ENCODE measurements at places on chromosomes 4 and X.

GRCh38 chr4:173448608-173449379, 49.9 kb upstream of the SCRG1 start:
- no peak for DNase-seq

- no peak for DNase-seq
These were observed 56.9 kb upstream of the ADRA2C start for GRCh38 chr4:3709061-3709845.

DNA sequence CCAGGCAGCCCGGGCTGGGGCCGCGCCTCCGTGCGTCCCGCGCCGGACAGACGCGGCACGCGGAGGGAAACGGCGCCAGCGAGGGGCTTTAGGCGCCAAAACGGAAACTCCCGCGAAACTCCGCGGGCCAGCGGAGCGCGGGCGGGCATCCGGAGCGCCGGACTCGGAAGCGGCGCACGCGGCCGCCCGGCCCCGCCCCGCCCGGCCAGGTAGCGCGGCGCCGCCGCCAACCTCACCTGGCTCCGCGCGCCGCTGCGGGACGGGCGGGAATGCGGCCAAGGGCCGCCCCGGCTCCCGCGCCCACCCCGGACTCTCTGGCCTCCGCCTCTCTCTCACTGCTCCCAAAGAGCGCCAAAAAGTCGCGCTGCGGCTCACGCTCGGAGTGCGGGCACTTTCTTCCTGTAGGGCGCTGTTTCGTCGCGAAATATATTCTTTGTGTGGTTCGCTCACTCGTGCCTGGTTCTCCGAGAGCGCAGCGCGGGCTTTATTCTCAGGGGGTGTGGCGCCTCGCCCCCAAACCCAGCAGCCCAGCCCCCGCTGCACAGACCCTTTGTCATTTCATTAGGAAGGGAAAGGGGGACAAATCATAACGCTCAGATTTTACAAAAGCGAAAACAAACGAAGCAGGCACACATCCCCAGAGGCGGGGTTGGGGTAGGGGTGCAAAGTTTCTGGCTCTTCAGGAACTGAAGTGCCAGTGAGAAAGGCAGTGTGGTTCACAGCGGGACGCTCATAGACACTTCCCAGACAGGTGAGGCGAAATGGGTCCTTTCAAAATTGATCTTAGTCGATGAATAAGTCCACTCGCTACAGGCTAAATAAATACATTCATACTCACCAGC, 961 bp upstream of the MBNL3 start:
- DNase-seq = no peak

GRCh38 chr4:85808864-85809263, 333.9 kb downstream of the ARHGAP24 start:
- no peak for DNase-seq

DNA sequence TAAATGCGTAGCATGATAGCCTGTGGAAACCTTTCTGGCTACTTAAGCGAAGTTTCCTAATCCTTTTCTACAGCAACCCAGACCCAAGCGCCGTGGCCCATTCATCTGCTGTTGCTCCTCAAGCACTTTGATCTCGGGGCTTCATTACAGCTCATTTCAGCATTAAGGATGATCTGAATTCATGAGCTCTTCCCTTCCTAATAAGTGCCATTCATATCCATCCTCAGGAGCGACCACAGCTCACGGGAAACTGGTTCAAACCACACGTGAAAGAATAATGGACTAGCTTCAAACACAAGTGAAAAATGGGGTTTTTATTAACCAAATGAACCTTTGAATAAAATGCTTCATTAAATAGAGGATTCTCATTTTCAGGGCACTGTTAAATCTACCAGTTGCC, 202.6 kb upstream of the LEF1 start:
- no peak for DNase-seq

DNA sequence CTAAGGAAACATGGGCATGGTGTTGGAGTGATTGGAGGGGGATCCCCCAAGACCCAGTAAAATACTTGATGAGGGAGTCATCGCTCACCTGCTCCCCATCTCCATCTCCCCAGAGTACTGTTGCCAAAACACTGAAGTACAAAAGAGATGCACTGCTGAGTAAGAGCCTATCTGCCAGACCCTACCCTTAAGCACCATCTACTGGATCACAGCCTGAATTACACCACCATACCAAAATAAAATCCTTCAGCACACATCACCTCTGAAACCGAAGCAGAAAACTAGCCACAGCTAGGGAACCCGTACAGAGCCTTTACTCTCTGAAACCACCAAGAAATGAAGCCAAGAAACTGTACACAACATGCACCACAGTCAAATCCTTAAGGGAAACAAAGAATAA, 466.3 kb upstream of the ACTRT1 start:
- no peak for DNase-seq

GRCh38 chrX:15848576-15848975, 6.0 kb downstream of the AP1S2 start:
- no peak for DNase-seq

DNA sequence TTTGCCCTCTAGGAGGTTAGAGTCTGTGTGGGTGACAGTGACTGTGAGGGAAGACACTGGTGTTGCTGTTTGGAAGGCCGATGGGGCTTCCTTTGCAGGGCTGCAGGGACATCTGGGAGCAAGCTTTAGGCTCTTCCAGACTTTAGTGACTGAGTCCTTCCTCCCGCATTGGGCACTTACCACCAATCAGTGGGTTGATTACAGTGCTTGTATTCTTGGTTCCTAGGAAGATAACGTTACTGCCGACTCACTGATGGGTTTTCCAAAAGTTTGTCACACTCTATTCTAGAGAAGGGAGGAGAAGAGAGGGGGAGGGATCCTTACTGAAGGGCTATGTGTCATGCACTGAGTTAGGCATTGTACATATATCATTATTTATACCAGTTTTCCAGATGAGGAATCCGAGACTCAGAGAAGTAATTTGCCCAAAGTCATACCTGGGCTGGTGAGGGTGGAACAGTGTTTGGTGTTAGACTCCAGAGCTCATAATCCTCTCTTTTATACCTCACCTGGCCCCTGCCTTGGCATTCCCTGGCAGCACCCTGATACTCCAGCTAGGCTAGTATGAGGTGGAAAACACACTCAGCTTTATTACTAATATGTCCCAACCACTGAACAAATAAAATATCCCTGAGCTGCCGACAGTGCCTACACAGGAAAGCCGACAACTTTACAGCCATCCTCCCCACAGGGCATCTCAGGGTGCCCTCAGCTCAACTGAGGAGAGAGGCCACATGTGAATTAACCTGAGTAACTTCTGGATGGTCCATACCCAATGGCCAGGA, 3.8 kb downstream of the CHST7 start:
- no peak for DNase-seq

DNA sequence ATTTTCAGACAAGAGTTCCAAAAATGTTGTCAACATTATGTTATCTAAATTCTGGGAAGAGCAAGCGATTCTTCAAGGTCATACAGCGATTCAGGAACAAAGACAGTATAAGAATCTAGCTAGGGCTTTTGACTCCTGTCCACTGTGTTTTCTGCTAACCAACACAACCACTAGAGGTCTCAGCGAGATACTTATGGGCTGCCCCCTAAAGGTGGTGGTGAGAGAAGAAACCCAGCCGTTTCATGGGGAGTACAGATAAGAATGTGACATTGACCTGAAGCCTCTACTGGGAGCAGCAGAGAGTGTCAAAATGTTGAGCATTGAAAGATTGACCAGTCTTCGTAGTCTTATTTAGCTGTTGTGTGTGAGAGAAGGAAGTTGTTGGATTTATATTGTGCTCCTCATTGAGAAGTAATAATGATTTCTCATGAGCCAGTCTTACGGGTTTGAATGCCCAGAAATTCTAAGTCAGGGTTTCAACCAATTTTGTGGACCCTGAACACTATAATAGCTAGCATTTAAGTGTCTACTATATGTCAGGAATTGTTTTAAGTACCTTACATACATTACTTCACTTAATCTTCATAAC, 168.3 kb downstream of the SPRY1 start:
- DNase-seq = peak; percentile 56

GRCh38 chr4:168384437-168385141, 66.0 kb upstream of the DDX60 start:
- DNase-seq = no peak

DNA sequence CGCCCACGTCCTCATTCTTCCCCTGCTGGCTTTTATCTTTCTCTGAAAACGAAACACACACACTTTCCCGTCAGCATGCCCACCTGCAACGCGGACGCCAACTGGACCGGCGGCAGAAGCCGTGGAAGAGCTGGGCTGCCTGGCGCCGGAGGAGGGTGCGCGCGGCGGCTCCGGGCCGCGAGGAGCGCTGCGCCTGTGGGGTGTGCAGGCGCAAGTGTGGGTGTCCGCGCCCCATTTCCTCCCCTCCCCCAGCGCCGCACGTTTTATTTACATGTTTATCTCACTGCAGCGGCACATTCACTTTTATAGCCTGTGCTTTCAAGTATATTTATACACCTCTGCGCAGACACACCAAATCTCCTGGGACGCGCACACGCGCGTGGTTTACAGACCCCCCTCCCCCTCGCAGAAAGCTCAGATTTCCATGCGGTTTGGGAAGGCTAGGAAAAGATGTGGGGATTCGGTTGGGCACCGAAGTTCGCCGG, 1.5 kb downstream of the PITX2 start:
- DNase-seq = no peak

DNA sequence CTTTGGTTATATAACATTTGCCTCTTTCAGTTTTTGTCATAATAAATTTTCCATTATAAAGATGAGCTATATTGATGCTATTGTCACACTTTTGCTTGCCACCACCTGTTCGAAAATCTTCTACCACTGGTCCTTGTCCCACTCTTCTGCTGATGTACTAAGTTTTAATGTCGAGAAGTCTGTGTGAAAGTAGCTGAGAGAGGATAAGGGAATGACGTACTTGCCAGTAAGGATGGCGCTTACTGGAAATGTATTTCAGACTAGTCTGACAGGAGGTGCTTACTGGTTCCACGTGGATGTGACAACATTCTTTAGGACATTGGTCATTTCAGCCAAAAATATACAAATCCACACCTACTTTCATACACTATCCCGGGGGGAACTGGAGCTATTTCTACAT, 132.7 kb upstream of the NR3C2 start:
- no peak for DNase-seq

GRCh38 chrX:85503258-85504158, 124.0 kb upstream of the POF1B start:
- DNase-seq = no peak

- no peak for DNase-seq
These were observed 271.6 kb downstream of the CENPC start for GRCh38 chr4:67273666-67274065.

- no peak for DNase-seq
These were observed 137.0 kb downstream of the AMMECR1 start for GRCh38 chrX:110180928-110181310.

GRCh38 chrX:74080165-74080564, 223.8 kb upstream of the ZCCHC13 start:
- no peak for DNase-seq

Measured in SW 1271 (cell line).